ENCODE measurements at places on chromosomes 5 and 9. TPM values are rescaled to one million over a fixed set of nuclear protein-coding genes. Genes with fewer than 3 reads are reported as not detected.

CA9 gene
- 1.5 TPM for total RNA-seq

SLC36A2 gene
- not detected for total RNA-seq

CATSPER3 gene
- total RNA-seq = 0.09 TPM

MAMDC4 gene
- total RNA-seq = not detected

ORM2 gene
- not detected for total RNA-seq

SYK gene
- total RNA-seq = not detected

GPR150 gene
- 0.27 TPM for total RNA-seq

ZNF883 gene
- 4.3 TPM for total RNA-seq
